A549 treated with CORT108297 at 1 μM for 4 hours (cell line): ENCODE measurements at places on chromosomes 3 and 15. TPM values are rescaled to one million over a fixed set of nuclear protein-coding genes. Genes with fewer than 3 reads are reported as not detected.

Gene MIX23
- 45.8 to 71.8 TPM (median 47.6 TPM) in 5 replicates for total RNA-seq

Gene TP63
- 0.35 to 0.57 TPM (median 0.37 TPM) in 5 replicates for total RNA-seq

Gene MST1R
- 6.9 to 9.5 TPM (median 8.7 TPM) in 5 replicates for total RNA-seq

Gene THBS1
- 23.9 to 42.6 TPM (median 33.0 TPM) in 5 replicates for total RNA-seq

Gene NEIL1
- 1.7 to 4.4 TPM (median 3.6 TPM) in 5 replicates for total RNA-seq

Gene ECE2
- not detected in 5 replicates for total RNA-seq

Gene LIPC
- 0.07 to 0.11 TPM (median 0.09 TPM) in 3 of 5 replicates, not detected in the others for total RNA-seq

Gene HRG
- total RNA-seq = not detected in 5 replicates

Gene EPHA3
- total RNA-seq = not detected in 5 replicates

Gene NMNAT3
- total RNA-seq = 0.91 to 1.6 TPM (median 1.3 TPM) in 5 replicates

Gene KLHL40
- total RNA-seq = not detected in 5 replicates

Gene TIGIT
- not detected in 5 replicates for total RNA-seq

Gene EXD1
- total RNA-seq = not detected in 5 replicates

Gene IGDCC3
- total RNA-seq = 0.05 to 0.16 TPM (median 0.10 TPM) in 4 of 5 replicates, not detected in the other

Gene DHX30
- 37.6 to 49.4 TPM (median 48.0 TPM) in 5 replicates for total RNA-seq

Gene NAALADL2
- 0.14 to 0.42 TPM (median 0.20 TPM) in 4 of 5 replicates, not detected in the other for total RNA-seq

Gene SOX2
- total RNA-seq = 0.68 to 0.95 TPM (median 0.76 TPM) in 5 replicates

Gene COL6A5
- total RNA-seq = not detected in 5 replicates

Gene IQCF5
- not detected in 5 replicates for total RNA-seq

Gene RARRES1
- 8.8 to 12.3 TPM (median 9.2 TPM) in 5 replicates for total RNA-seq

Gene ANKRD63
- total RNA-seq = 0.15 to 0.54 TPM (median 0.29 TPM) in 5 replicates

Gene CYP19A1
- total RNA-seq = 0.16 to 0.23 TPM (median 0.19 TPM) in 3 of 5 replicates, not detected in the others

Gene SST
- not detected in 5 replicates for total RNA-seq

Gene ATP8B4
- 0.50 to 0.94 TPM (median 0.69 TPM) in 5 replicates for total RNA-seq

Gene FBXW12
- not detected in 5 replicates for total RNA-seq

Gene CAND2
- 0.31 to 0.50 TPM (median 0.46 TPM) in 5 replicates for total RNA-seq

Gene TMEM40
- total RNA-seq = 0.08 to 0.73 TPM (median 0.32 TPM) in 5 replicates
